Activated T-helper 1 cell treated with anti-CD3 and anti-CD28 coated beads, Interleukin-2, amount 50 U/mL, for 16 hours (primary cell): ENCODE measurements at places on chromosomes 7 and 10.

GRCh38 chr7:98613601-98614425 lies 3.3 kb upstream of the NPTX2 start:
- DNase-seq = no peak

GRCh38 chr7:88826222-88826621 lies 30.7 kb upstream of the TEX47 start:
- no peak for DNase-seq

DNA sequence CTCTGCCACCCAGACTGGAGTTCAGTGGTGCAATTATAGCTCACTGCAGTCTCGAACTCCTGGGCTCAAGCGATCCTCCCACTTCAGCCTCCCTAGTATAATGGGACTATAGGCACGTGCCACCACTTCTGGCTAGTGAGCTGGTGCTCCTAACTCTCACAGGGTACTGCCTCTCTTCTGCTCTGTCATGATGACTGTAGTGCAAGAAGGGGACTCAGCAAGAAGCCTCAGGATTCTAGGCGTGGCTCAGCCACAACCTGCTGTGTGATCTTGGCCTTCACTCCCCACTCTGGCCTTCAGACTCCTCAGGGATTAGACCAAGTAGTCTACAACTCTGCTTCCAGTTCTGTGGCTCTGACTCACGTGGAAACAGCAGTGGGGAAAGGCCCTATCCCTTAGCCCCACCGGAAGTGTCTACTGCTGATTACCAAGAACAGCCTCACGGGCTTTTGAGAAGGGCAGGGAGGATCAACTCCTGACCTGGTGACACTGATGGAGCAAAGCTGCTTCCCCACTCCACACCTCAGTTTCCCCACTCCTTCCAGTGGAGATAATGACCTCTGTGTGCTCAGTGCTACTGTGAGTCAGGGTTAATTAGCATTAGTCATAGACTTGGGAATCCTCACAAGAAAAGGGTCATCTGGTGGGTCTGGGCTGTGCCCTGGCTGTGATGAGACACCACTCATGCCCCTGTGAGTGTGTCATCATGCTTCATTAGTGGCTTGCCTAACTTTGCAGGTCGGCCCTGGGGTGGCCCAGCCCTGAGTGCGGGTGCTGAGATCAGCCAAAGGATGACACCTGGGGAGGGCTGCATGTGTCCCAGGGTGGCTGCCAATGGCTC lies 41.1 kb downstream of the ZC3HC1 start:
- no peak for DNase-seq

DNA sequence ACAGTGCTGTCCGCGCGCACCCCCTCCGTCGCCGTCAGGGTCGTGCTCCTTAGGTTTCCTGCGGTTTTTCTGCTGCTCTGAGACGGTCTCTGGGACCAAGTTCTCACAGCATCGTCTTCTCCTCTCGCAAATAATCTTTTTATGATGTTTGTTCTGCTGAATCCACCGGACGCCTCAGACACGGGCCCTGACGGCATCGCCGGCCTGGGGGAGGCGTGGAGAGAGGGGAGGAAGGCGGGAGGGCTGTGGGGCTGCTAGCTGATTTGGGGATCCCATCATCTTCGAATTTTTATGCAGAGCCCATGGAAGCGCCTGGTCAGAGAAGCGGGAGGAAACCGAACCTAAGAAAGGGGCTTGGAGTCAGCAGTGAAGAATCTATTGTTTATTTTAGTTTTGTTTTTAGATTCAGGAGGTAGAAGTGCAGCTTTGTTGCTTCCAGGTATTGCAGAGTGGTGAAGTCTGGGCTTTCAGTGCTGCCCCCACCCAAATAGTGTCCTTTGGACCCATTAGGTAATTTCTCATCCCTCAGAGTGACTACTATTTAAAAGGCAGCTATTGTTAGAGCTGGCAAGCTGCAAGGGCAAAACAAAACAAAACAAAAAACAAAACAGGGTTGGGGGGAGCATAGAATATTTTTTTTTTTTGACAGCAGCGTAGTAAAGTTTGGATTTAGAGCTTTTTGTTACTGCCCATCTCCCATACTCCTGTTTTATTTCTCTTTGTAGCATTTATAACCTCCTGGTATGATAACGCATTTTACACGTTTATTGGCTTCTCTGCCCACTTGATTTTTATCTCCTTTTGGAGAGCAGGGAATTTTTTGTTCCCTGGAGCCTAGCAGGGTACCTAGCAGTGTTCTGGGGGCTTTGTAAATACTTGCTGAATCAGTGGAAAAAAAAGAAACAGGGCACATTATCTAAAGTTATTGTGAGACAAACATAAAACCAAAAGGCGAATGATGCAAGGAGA lies 92.6 kb downstream of the SPAG6 start:
- DNase-seq = no peak

GRCh38 chr7:12683678-12684585 lies 3.5 kb upstream of the ARL4A start:
- no peak for DNase-seq

DNA sequence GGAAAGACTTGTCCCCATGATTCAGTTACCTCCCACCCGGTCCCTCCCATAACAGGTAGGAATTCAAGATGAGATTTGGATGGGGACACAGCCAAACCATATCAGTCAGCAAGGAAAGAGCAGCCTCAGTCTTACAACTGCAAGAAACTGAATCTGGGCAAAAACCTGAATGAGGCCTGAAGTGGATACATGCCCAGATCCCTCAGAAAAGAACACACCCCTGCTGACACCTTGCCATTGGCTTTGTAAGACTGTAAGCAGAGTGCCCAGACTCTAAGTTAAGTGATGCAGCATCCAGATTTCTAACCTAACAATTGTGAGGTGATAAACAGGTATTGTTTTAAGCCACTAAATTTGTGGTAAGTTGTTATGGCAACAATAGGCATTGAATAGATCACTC lies 670.8 kb downstream of the SORCS1 start:
- no peak for DNase-seq

GRCh38 chr7:30970594-30971094 lies 6.9 kb downstream of the GHRHR start:
- no peak for DNase-seq

GRCh38 chr7:78176171-78176570 lies 377.6 kb downstream of the PHTF2 start:
- DNase-seq = no peak

DNA sequence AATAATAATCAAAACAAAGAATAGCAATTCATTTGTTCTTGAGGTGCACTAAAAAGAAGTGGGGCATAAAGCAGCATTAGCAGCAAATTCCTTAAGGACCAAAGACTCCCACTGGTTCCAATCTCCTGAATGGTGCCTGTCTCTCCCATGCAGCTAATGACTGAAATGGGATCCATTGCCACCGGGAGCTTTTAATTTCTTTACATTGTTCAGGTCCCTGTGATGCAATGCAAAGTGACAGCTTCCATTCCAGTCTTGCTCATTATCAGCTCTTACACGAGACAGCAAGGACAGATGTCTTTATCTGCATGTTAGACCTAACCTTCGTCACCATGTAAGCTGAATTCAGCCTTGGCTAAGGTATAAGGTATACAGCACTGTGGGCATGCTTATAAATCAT lies 148.1 kb downstream of the POU6F2 start:
- DNase-seq = no peak

DNA sequence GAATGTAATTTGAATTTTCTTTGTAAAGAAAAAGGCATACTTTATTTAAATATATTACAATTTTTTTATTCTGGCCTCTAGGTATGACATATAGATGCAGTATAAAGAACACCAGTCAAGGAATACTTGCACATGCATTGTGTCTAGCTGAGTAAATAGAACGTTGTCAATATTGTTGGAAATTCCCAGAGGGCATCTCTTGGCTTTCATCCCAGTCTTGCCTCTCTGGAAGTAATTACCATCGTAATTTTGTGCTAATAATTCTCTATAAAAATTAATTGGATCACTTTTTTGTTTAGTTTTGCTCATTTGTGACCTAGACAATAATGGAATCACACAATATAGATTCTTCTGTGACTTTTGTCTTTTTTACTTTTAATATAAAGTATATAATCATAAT lies 1052.3 kb upstream of the CELF2 start:
- DNase-seq = no peak

GRCh38 chr7:3250725-3251124 lies 50.3 kb upstream of the SDK1 start:
- no peak for DNase-seq

- DNase-seq = no peak
Measured at GRCh38 chr7:50351267-50351666, 46.8 kb downstream of the IKZF1 start.

- no peak for DNase-seq
Measured at GRCh38 chr10:17175551-17175950, 25.9 kb downstream of the TRDMT1 start.
